Activated CD8-positive, alpha-beta memory T cell treated with anti-CD3 and anti-CD28 coated beads, Interleukin-2, amount 10 ng/mL, durations not matched to agents 7 days and 5 days (primary cell): ENCODE measurements at places on chromosomes 6 and 20. TPM values are rescaled to one million over a fixed set of nuclear protein-coding genes. Genes with fewer than 3 reads are reported as not detected.

ALDH8A1 gene
- 0.84 TPM for total RNA-seq

OR2H2 gene
- not detected for total RNA-seq

TP53TG5 gene
- not detected for total RNA-seq

MYCT1 gene
- total RNA-seq, result not detected

STMND1 gene
- total RNA-seq, result not detected

VSTM2L gene
- 0.35 TPM for total RNA-seq

KCNK16 gene
- total RNA-seq, result not detected

TREM2 gene
- not detected for total RNA-seq

DNA sequence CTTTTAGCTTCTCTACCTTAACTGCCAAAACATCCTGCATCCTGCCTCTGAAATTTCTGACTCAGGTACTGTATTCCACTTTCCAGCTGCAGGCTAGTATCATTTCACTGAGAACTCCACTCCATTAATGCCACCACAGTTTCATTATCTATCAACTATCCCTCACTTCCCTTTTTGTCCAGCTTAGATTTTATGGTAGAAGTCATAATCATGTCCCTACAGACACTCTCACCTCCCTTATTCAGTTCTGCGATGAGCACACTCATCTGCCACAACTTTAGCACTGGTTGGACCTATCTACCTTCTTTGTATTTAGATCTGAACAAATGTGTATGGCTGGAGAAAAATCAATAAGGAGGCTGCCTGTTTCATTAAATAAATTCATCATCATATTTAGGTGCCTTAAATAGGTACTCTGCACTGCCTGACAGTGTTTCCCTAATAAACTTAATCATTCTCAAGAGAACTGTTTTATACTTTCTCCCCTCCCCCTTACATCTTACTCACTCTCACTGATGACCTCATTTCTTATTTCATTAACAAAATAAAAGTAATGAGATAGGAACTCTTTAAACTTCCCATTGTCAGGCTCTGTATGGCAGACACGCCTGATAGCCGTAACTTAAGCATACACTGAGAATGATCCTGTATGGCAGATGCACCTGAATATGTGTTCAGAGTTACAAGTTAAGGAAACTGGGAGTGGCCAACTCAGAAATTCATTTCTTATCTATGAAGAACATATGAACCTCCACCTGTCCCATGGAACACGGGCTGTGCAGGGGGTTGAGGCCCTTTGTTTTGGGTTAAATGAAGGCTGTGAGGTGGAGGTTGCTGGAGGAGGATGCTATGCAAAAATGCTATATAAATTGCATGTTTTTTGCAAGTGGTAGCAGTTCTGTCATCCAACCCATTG, 95.3 kb upstream of the MAN1A1 start:
- no peak overlapping the region for H3K27ac ChIP-seq
- H3K4me3 ChIP-seq, result no peak overlapping the region
- H3K36me3 ChIP-seq, result peaks cover 16% of the 10 kb centered on the region
- H3K4me1 ChIP-seq, result peaks cover 27% of the 10 kb centered on the region
- DNase-seq, result no peak

DNA sequence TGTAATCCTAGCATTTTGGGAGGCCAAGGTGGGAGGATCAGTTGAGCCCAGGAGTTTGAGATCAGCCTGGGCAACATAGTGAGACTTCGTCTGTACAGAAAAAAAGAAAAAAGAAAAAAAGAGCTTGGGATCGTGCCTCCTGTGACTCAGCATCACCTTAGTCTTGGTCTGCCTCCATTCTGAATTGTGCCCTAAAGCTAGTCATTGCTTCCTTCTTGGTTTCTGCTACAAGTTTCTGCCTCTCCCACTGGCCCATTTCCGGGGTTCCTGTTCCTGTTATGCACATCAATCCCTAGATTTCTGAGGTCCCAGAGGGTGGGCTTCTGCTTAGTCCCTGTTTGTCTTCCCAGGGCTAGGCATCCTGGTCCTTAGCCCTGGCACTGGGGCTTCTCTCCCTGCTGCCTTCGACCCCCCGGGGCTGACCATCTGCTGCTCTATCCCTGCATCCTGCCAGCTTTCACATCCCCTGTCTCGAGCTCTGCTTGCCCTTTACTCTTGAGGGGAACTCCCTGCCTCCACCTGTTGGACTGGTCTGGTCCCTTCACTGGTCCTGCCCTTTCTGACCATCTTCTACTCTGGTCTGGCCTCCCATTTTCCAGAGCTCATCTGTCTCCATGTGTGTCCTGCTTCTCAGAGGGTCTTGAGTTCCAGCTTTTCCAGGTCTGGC, 77.5 kb upstream of the ESR1 start:
- no peak for DNase-seq
- no peak overlapping the region for H3K27ac ChIP-seq
- H3K36me3 ChIP-seq, result no peaks in the 10 kb centered on the region
- peaks cover 8% of the 10 kb centered on the region for H3K27me3 ChIP-seq
- no peaks in the 10 kb centered on the region for H3K4me1 ChIP-seq

DNA sequence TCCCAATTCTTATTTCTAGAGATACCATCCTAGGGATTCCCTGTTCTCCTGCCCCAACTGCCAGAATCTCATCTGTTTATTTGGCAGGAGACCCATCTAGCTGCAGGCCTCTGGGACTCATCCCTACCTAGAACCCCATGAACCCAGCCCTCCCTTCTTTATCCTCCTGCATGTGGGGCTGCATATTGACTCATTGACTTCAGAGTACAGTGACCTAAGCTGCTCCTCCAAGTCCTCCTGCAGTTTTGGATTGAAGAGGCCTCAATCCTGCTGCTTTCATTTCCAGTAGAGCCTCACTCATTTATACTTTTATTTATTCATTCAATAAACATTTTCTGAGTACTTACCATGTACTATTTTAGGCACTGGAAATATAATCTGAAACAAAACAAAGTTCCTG, 11.6 kb downstream of the TMEM200A start:
- H3K27me3 ChIP-seq, result no peaks in the 10 kb centered on the region
- H3K36me3 ChIP-seq, result peaks cover 4% of the 10 kb centered on the region
- no peak overlapping the region for H3K4me3 ChIP-seq
- DNase-seq, result no peak
- peaks cover 25% of the 10 kb centered on the region for H3K4me1 ChIP-seq

GRCh38 chr6:54907355-54907754, 60.8 kb downstream of the FAM83B start:
- H3K27me3 ChIP-seq, result no peaks in the 10 kb centered on the region
- H3K4me3 ChIP-seq, result no peak overlapping the region
- H3K27ac ChIP-seq, result no peak overlapping the region

GRCh38 chr6:23307516-23307915, 738.1 kb downstream of the HDGFL1 start:
- H3K27ac ChIP-seq, result no peak overlapping the region
- no peak for DNase-seq
- no peaks in the 10 kb centered on the region for H3K27me3 ChIP-seq
- H3K36me3 ChIP-seq, result no peaks in the 10 kb centered on the region
- H3K4me1 ChIP-seq, result no peaks in the 10 kb centered on the region
- no peak overlapping the region for H3K4me3 ChIP-seq

DNA sequence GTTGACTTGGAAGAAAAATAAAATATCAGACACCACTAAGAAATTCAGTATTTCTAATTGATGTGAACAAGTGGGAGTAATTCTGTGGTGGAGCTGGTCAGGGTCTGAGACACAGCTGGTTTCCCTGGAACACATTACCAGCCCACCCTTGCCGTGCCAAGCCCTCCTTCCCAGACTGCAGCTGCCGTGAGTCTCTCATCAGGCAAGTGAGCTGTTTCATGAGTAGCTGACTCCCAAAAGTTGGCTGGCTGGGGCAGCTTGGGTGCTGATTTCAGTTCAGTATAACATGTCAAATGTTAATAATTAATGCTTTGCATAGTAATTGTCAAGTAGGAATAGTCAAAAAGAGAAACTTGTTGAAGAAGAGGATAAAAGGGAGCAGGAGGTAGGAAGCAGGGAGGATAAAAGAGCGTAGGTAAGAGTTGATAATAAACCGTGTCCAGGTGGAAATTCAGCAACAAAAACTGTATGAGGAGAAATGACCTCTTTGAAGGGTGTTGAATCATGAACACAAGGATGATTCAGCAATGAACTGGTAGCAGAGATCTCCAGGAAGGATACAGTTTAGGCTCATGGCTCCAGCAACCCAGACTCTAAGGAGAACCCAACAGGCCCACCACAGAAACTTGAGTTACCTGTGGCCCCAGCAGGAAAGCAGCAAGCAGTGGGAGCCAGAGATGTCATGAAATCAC, 110.9 kb upstream of the SSTR4 start:
- no peak overlapping the region for H3K27ac ChIP-seq
- no peak for DNase-seq
- H3K27me3 ChIP-seq, result no peaks in the 10 kb centered on the region
- no peaks in the 10 kb centered on the region for H3K36me3 ChIP-seq

GRCh38 chr20:16203096-16203495, 370.2 kb downstream of the KIF16B start:
- H3K27me3 ChIP-seq, result no peaks in the 10 kb centered on the region
- H3K4me3 ChIP-seq, result no peak overlapping the region
- no peak overlapping the region for H3K27ac ChIP-seq
- no peaks in the 10 kb centered on the region for H3K36me3 ChIP-seq
- H3K4me1 ChIP-seq, result no peaks in the 10 kb centered on the region

GRCh38 chr6:30013291-30013922, 47.7 kb upstream of the POLR1H start:
- no peak for DNase-seq
- peaks cover 8% of the 10 kb centered on the region for H3K27me3 ChIP-seq
- H3K27ac ChIP-seq, result no peak overlapping the region
- no peak overlapping the region for H3K4me3 ChIP-seq
- H3K4me1 ChIP-seq, result no peaks in the 10 kb centered on the region

- H3K27me3 ChIP-seq, result no peaks in the 10 kb centered on the region
- no peak overlapping the region for H3K4me3 ChIP-seq
- H3K4me1 ChIP-seq, result no peaks in the 10 kb centered on the region
- DNase-seq, result no peak
- H3K27ac ChIP-seq, result no peak overlapping the region
- no peaks in the 10 kb centered on the region for H3K36me3 ChIP-seq
Observed at GRCh38 chr6:140311146-140311545, 936.7 kb upstream of the CITED2 start.

DNA sequence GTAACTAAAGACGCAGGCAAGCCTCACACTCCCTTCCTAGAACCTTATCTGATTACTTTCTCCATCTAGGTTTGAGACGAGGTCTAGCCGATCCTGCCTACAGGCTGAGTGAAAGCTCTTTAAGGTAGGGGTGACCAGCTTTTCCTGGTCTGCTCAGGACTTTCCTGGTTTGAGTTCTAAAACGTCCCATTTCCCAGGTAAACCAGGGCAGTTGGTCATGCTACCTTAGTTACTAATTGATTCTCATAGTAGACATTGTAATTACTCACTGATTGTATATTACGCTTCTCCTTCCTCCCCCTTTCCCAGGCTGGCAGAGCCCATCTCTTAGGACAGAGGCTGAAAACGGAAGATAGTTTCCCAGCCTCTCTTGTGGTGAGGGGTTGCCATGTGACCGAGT, 27.9 kb upstream of the RSPO4 start:
- no peak for DNase-seq
- H3K4me1 ChIP-seq, result no peaks in the 10 kb centered on the region
- no peak overlapping the region for H3K27ac ChIP-seq
- H3K27me3 ChIP-seq, result peaks cover 20% of the 10 kb centered on the region
- H3K36me3 ChIP-seq, result no peaks in the 10 kb centered on the region

DNA sequence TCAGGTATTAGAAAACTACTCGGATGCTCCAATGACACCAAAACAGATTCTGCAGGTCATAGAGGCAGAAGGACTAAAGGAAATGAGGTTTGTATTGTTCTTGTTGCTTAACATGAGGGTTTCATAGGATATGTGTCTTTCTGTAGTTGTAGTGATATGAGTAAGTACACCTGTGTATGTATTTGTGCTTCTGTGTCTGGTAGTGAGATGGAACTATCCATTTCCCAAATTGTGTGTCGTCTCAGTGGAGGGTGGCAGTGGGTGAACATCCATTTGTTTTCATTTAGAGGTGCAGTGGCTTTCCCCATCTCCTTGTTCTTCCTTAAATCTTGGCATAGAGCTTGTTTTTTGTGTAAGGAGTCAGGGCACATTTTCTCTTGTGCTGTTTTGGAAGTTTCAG, 8.2 kb downstream of the ASXL1 start:
- H3K4me3 ChIP-seq, result no peak overlapping the region
- no peak for DNase-seq

DNA sequence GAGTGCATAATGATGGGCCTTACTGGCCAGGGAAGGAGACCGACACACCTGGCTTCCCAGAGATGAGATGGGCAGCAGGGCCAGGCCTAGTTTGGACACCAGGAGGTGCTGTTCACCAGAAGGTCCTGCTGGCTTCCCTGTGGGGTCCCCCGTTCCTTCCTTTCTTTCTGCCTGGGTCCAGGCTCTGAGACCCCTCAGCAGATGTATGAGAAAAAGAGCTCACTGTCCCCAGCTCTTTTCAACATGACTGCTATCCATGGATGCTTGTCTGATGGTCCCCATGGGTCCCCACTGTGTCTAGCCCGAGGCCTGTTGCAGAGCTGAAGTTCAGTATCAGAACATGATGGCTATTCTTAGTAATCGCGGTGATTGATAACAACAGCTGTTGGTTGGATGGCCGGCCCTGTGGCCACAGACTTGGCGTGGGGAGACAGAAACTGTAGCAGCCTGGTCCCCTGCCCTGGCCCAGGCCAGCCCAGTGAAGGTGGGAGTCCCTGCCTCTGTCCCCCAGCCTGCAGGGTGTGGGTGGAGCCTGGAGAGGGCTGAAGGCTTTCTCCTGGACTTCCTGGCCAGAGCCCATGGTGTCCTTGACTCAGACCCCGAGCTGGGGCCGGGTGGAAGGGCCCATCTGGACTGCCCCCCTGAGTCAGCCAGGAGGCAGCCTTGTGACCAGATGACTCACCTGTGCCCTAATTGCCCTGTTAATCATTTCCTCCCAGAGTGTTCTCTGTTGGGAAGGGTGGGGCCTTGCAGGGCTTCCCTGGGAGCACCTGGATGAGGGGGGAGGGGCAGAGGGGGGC, 9.9 kb upstream of the BAK1 start:
- H3K4me1 ChIP-seq, result peaks cover 46% of the 10 kb centered on the region
- no peak overlapping the region for H3K27ac ChIP-seq
- no peak overlapping the region for H3K4me3 ChIP-seq
- H3K36me3 ChIP-seq, result no peaks in the 10 kb centered on the region
- DNase-seq, result peak; percentile 68

GRCh38 chr6:108644252-108644651, 83.5 kb downstream of the FOXO3 start:
- H3K4me3 ChIP-seq, result no peak overlapping the region
- H3K4me1 ChIP-seq, result peaks cover 6% of the 10 kb centered on the region
- no peak for DNase-seq

GRCh38 chr6:56570413-56571359, 72.0 kb downstream of the DST start:
- H3K4me1 ChIP-seq, result no peaks in the 10 kb centered on the region
- peaks cover 3% of the 10 kb centered on the region for H3K27me3 ChIP-seq
- no peak for DNase-seq
